ENCODE measurements at places on chromosomes 2 and 18.

- no peak for DNase-seq
These were observed 348.7 kb upstream of the GALNT5 start for GRCh38 chr2:156908825-156909224.

DNA sequence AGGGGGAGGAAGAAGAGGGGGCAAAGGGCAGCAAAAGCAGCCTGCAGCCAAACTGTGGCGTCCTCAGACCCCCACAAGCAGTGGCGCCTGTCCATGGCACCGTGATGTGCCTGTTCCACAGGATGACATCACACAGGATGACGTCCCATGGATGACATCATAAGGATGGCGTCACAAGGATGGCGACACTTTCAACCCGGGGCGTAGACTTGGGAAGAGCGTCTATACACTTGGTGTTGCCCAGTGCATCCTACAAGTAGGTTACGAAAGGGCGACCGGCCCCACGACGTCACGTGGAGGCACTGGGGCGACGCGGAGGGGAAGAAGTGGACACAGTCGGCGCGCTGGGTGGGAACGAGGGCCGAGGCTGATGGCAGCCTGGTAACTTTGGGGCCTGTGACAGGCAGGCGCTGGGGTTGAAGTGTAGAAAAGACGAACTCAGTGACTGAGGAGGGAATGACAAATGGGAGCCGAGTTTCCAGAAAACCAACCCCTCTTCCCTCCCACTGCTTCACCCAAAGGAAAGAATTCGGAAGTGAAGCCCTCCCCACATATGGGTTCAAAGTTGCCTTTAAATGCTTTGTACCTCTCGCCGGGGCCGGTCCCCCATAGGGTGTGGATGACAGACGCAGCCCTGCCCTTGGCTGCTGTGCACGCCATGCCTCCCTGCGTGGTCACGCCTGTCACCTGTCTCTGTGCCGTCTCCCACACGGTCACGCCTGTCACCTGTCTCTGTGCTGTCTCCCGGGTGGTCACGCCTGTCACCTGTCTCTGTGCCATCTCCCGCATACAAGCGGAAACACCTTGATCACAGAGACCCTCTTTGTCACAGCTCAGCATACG is 13.4 kb upstream of the KCNG2 start:
- DNase-seq, result peak; percentile 44

DNA sequence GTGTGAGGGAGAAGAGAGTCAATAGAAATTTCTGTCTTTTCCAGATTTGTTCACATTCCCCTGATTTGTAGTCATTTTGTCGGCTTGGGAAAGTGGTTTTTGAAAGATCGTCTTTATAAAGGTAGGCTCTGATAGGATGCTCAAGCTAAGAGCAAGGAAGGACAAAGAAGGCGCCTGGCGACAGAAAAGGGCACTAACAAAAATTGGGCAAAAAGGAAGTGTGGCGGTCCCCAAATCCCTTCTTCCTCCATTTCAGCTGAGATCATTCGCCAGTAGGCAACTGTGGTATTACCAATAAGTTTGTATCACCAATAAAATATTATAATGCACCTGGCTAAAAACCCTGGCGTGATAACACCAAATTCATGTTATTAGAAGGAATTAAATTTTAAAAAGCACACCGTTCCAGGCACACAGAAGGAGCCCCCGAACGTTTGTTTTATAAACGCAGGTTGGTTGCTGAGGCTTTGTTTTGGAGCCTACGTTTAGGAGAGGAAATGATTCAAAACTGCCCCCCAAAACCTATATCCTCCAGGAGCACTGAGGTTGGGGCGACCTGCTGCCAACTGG is 756 bp upstream of the PTPN4 start:
- DNase-seq, result no peak

- DNase-seq, result peak; percentile 14
These were observed 36.7 kb downstream of the DYNC1I2 start for GRCh38 chr2:171723716-171724683.

DNA sequence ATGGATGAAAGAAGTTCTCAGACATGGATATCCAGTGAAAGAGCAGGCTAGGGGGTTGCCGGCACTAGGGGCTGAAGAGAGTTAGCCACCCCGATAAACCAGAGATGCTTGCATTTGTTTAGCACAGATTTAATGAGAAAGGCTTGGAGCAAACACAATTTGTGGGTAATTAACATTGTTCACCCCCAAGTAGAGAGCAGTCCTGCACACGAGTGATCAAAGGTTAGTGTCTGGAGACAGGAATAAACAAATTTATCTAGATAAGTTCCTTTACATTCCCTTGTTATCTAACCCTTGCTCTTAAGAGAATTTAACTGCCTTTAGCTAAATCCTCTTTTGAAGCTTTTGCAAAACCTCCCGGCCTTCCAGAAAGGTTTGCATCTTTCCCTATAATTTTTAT is 23.9 kb downstream of the HTR2B start:
- DNase-seq, result no peak

DNA sequence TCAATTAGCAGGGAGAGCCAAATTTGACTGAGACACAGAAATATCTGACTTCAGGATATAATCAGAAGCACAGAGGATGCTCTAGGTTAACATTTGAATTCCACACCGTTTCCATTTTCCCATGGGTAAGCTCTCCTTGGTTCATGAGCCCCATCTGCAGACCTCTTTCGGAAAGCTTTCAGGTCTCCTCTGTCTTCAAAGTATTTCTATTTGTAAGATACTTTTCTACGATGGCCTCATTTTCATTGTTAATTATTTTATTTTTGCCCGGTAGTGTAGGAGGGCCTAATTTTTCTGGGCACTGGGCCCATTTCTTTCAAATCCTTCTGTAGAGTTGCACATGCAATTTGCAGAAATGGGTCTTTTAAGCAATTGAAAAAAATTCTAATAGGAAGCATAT is 53.8 kb downstream of the LRPPRC start:
- no peak for DNase-seq

GRCh38 chr18:11728249-11728648 is 39.2 kb downstream of the GNAL start:
- peak; percentile 48 for DNase-seq

DNA sequence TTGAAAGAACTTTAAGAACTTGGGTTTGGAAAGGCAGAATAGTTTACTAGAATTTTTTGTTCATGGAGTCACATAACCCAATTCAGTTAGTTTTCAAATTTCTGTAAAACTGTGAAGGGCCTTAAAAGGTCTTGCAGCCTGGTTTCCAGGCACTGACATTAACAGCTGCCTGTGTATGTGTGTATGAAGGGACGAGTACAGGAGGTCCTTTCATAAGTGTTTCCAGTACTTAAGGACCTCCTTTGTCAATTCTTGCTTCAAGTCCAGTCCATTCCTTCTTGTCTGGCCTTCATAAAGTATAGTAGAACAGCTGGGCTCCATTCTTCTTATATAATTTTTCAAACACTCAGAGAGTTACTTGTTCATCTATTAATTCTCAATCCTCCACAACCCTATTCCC is 136.5 kb downstream of the NR4A2 start:
- DNase-seq, result no peak

DNA sequence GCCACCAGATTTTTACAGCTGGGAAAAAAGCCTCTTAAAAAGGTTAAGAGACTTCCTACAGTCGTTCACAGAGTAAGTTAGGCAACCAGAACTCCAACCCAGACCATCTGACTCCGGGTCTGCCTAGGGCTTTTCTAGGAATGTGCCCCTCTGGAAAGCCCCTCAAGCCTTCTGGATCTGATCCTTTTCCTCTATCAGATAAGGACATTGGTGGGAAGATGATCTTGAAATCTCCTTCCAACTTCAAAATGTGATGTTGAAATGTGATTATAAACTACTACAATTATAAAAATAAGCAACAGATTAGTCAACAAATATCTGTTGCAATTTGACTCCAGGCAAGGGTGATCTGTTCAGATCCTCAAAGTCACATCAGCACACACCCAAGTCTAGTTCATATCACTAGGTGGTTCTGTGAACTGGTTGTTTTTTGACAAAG is 270.4 kb downstream of the ARHGAP15 start:
- no peak for DNase-seq

Data from NB4 (cell line).